Activated naive CD8-positive, alpha-beta T cell treated with anti-CD3 and anti-CD28 coated beads, Interleukin-2, amount 50 U/mL, for 24 hours (primary cell): ENCODE measurements at places on chromosomes 5 and 9.

- DNase-seq, result peak; percentile 17
Observed at GRCh38 chr5:81233080-81233634, at the start of gene CKMT2. Gene CKMT2, plus strand, starts transcription at chr5:81233322. Its CDS starts 17,811 bp downstream, at chr5:81251133.

GRCh38 chr9:129263836-129264235, 85.8 kb upstream of the IER5L start:
- DNase-seq, result no peak

GRCh38 chr5:126450346-126450745, 27.1 kb downstream of the GRAMD2B start:
- no peak for DNase-seq

DNA sequence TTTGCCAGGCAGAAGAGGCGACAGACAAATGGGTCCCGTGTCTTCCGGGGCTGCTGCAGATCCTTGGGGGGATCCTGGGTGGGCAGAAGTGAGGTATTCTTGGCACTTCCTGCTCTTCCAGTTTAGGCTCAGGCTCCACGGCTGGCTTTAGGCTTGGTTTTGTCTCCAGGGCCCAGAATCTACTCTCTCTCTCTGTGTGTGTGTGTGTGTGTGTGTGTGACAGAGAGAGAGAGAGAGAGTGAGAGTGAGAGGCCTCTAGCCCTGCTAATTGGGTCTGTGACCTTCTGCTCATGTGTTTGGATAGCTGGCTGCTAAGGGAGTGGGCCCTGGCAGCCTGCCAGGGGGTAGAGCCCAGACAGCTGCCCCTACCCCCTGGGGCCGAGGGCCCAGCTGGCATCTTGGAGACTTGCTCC, 39.3 kb downstream of the CRB2 start:
- no peak for DNase-seq

DNA sequence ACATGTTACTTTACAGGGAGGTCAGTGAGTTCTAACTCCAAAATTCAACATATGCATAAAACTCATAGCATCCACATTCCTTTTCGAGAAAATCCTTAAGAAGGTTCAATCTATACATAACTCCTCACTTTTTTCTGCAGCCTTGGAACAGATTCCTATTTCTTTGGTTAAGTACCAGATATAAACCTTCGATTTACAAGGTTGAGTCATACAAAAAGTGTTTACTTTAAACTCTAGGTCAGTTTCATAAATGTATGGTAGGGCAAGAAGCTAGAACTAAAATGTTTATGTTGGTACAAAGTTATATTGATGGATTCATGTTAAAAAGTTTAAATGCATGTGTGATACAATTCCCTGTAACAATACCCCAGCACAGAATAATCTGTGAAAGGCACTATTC, 19.4 kb downstream of the CDKN2AIPNL start:
- no peak for DNase-seq

- no peak for DNase-seq
Observed at GRCh38 chr9:115015018-115015635, 84.7 kb upstream of the TNFSF8 start.

DNA sequence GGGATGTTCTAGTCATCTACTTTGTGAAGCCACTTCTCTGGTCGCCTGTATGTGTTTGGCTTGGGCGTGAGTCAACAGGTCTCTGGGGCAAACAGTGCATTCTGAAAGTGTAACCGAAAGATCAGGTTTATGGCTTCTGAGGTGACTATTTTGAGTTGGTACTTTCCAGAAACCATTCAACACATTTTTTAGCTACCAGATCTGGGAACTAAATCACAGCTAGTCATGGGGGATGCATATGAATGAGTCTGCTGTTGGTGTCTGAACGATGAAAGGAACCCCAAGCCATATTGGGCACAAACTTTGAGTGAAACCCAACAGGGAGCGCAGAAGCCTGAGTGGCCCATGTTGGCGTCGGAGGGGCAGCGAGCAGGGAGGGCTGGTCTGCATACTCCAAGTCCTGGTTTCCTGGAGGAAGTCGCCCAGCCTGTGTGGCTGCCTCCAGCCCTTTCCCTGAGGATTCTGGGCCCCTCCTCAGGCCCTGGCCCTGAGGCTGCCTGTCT, 35.3 kb downstream of the UBE2QL1 start:
- DNase-seq, result no peak

DNA sequence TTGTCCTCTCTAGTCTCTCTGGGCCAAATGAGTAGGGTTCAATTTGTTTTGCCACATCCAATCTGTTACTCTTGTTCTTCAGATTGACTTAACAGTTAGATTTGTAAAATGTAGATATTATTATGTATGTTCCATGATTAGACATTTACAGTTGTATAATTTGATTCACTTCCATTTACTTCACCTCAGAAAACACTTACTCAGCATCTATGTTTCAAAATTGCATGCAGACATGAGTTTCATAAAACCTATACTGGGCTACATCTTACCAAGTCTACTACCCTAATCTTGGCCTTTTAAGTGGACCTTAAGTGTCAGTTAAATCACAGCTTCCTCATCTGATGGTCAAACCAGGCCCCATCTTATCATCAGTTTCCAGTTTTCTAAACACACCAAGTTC, 1181.2 kb upstream of the CDH9 start:
- no peak for DNase-seq
